ENCODE measurements at places on chromosomes 7 and 10. TPM values are rescaled to one million over a fixed set of nuclear protein-coding genes. Genes with fewer than 3 reads are reported as not detected.

- no peaks in the 10 kb centered on the region for H3K36me3 ChIP-seq
- DNase-seq: no peak
- H3K27me3 ChIP-seq: no peaks in the 10 kb centered on the region
- no peaks in the 10 kb centered on the region for H3K4me1 ChIP-seq
- H3K27ac ChIP-seq: no peak overlapping the region
These were observed 563.3 kb upstream of the LRRTM3 start for GRCh38 chr10:66362522-66362921.

IL6 gene
- total RNA-seq: 1.6 TPM

TEX47 gene
- not detected for total RNA-seq

- H3K4me1 ChIP-seq: peaks cover 39% of the 10 kb centered on the region
- H3K27ac ChIP-seq: peak overlapping the region; percentile 99
- H3K27me3 ChIP-seq: no peaks in the 10 kb centered on the region
- peak; percentile 67 for DNase-seq
- no peaks in the 10 kb centered on the region for H3K36me3 ChIP-seq
These were observed 598 bp upstream of the ZEB1 start for GRCh38 chr10:31318382-31318853.

WEE2 gene
- not detected for total RNA-seq

DNAJC12 gene
- total RNA-seq: 12.2 TPM

DNA sequence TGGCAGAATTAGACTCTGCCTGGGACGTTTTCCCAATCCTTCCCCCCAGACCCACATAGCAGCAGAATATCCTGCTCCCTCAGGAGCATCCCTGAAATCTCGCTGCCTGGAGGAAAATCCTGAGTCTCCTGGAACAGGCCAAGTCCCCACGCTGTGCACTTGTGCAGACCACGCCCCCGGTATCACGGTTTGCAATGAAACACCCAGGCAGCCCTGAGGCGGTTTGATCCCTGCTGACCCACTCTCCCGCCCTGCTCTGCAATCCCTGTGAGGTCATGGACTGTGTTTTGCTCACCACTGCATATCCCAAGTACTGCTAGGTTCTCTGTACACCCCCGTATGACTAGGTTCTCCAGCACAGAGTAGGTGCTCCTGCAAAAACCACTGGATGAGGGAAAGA lies 411.8 kb upstream of the MGMT start:
- no peaks in the 10 kb centered on the region for H3K4me1 ChIP-seq
- H3K27me3 ChIP-seq: peaks cover 4% of the 10 kb centered on the region
- H3K4me3 ChIP-seq: no peak overlapping the region
- H3K27ac ChIP-seq: no peak overlapping the region
- no peak for DNase-seq
- H3K36me3 ChIP-seq: no peaks in the 10 kb centered on the region

CYP2C8 gene
- total RNA-seq: not detected

ASB10 gene
- total RNA-seq: 30.7 TPM

PLXDC2 gene
- total RNA-seq: 13.7 TPM

DNA sequence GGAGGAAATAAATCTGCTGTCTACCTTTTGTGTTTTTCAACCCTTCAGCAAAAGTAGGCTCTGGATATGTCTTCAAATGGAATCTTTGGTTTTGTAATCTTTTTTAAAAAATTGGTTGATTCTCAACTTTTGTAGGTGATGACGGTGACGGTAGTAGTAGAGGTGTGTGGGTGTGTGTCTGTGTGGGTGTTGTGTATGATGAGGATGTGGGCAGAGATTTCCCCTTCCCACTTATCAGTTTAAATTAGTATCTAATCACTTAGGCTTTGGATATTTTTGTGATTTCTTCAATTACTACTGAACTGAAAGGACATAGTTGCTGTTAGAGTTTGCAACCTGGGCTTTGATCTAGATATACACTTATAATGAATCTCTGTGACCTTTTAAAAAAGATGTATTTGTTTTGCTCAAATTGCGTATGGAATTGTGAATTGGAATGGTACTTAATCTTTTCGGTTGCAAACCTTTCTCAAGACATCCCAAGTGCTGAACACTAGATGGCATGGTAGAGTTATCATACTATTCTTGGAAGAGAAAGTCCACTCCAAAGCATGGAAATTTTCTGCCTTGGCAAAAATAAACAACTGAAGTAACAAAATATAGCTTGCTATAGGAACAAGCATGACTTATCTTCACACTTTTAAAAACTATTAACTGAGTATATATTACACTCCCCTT lies 51.9 kb upstream of the A1CF start:
- H3K4me1 ChIP-seq: no peaks in the 10 kb centered on the region
- no peaks in the 10 kb centered on the region for H3K36me3 ChIP-seq
- no peak for DNase-seq
- no peaks in the 10 kb centered on the region for H3K27me3 ChIP-seq
- no peak overlapping the region for H3K4me3 ChIP-seq
- H3K27ac ChIP-seq: no peak overlapping the region

- no peaks in the 10 kb centered on the region for H3K27me3 ChIP-seq
- H3K4me1 ChIP-seq: no peaks in the 10 kb centered on the region
- H3K36me3 ChIP-seq: no peaks in the 10 kb centered on the region
These were observed 53.5 kb downstream of the TRIL start for GRCh38 chr7:28904578-28905048.

DNA sequence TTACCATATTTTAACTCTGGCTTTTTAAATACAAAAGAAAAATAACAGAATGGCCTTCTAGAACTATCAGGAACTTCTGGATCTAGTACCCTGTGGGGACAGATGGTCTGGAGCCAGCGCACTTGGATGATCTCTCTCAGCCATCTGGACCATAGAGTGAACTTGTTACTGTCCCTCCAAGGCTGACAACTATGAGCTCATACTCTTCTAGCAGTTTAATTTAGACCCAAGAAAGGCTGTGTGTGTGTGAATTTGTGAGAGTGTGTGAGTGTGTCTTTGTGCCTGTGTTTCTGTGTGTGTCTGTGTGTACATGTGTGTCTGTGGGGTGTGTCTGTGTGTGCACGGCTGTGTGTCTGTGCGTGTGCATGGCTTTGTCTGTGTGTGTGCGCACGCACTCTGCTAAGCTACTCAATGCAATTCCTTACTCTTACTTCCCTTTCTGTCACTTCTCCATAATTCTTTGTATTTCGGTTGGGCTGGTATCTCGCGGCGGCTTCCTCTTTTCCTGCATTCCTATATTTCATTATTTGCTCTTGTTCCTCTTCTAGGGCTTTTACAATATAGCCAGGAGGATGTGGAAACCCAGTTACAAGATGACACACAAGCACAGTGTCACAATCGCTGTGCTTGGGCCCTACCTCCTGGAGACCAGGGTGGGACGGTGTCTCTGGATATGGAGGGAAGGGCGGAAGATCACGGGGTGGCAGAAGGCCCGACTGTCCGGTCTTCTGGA lies 51.9 kb downstream of the IKZF1 start:
- H3K27me3 ChIP-seq: no peaks in the 10 kb centered on the region
- no peak overlapping the region for H3K4me3 ChIP-seq
- DNase-seq: peak; percentile 17
- no peak overlapping the region for H3K27ac ChIP-seq
- peaks cover 3% of the 10 kb centered on the region for H3K4me1 ChIP-seq

- no peaks in the 10 kb centered on the region for H3K27me3 ChIP-seq
- DNase-seq: no peak
- no peak overlapping the region for H3K27ac ChIP-seq
- H3K4me1 ChIP-seq: no peaks in the 10 kb centered on the region
- H3K36me3 ChIP-seq: no peaks in the 10 kb centered on the region
These were observed 568.9 kb upstream of the ANKRD30A start for GRCh38 chr10:36556468-36556867.

DNA sequence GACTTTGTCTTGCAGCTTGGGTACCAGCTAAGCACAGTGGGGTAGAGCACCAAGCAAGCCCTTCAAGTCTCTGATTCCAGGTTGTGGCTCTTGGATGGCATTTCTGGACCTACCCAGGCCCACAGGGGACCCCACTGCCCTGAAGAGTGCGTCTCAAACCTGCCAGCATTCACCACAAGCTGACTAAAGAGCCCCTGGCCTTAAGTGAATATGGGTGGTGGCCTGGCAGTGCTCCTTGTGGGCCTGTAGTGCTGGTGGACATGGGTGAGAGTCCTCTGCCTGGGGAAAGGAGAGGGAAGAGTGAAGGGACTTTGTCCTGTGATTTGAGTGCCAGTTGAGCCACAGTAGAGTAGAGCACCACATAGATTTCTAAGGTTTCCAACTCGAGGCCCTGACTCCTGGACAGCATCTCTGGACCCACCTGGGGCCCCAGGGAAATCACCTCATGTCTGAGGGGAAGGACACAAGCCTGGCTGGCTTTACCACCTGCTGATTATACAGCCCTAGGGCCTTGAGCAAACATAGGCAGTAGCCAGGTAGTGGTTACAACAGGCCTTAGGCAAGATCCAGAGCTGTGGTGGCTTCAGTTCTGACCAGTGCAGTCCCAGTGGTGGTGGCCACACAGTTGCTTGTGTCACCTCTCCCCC lies 23.7 kb downstream of the GSDME start:
- H3K4me1 ChIP-seq: peaks cover 19% of the 10 kb centered on the region
- DNase-seq: no peak
- H3K27me3 ChIP-seq: no peaks in the 10 kb centered on the region
- H3K36me3 ChIP-seq: no peaks in the 10 kb centered on the region

GLI3 gene
- 2.7 TPM for total RNA-seq

KLF14 gene
- 0.13 TPM for total RNA-seq

DNA sequence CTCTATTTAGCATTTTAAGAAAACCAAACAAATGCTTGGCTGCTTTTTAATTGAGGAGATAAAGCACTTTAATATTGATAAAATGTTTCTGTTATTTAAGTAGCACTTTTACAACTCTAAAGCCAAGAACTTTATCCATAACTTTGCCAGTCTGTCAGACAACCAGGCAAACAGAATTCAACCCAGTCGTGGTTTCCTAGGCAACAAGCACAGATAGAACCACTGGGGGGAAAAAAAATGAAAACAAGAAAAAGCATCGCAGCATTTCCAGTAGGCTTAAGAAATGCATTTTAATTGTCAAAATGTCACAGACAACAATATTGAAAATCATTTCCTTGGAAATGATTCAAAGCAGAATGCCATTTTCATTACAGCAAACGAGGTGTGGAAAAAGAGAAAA lies 323.4 kb downstream of the PARD3 start:
- no peak overlapping the region for H3K27ac ChIP-seq
- no peak overlapping the region for H3K4me3 ChIP-seq
- H3K27me3 ChIP-seq: no peaks in the 10 kb centered on the region
- H3K4me1 ChIP-seq: peaks cover 17% of the 10 kb centered on the region
- DNase-seq: no peak

DNA sequence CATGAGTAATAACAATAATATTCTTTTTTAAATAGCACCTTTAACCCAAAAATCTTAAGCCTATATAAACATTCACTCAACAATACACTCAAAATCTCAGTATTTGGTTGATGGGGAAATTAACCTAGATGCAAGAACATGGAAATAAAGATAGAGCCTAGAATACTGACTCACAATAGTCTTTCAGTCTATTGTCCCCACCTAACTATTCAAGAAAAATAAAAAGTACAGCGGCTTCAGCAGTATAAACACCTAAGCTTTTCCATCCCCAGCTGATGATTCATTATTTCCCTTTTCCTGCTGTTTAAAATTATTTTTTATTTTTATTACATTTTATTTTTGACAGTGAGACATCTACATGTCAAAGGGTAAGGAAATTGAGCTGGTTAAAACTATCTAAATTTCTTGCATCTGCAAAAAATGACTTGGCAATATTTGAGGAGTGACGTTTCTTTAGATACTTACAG lies 201.4 kb downstream of the FZD1 start:
- H3K27ac ChIP-seq: no peak overlapping the region
- H3K4me3 ChIP-seq: no peak overlapping the region
- H3K36me3 ChIP-seq: no peaks in the 10 kb centered on the region
- DNase-seq: no peak
- H3K27me3 ChIP-seq: no peaks in the 10 kb centered on the region

DNA sequence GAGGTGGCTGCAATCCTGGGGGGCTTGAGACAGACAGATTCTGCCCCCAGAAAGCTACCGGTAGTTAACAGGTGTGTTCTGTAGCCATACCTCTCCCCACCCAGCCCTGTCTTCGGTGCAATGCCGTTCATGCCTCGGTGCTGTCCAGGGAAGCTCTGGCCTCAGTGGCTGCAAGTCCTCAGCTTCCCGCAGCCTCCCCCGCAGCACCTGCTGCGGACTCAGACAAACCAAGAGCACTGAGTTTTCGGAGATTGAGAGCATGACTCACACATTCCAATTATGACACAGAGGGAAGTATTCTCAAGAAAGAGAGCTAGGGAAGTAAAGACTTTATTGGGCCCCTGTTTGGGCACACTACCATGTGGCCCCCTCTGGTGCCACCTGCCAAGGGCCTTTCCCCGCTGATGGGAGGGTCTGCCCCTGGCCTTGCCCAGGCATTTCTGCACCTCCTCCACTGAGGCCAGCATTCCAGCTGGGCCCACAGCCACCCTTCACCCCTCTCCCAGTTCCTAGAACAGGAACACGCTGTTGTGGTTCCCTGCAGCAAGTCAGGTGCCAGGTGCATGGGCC lies 30.2 kb upstream of the EZH2 start:
- DNase-seq: no peak
- no peaks in the 10 kb centered on the region for H3K36me3 ChIP-seq
- H3K4me3 ChIP-seq: no peak overlapping the region
- peaks cover 4% of the 10 kb centered on the region for H3K27me3 ChIP-seq

CALML3 gene
- not detected for total RNA-seq

DNA sequence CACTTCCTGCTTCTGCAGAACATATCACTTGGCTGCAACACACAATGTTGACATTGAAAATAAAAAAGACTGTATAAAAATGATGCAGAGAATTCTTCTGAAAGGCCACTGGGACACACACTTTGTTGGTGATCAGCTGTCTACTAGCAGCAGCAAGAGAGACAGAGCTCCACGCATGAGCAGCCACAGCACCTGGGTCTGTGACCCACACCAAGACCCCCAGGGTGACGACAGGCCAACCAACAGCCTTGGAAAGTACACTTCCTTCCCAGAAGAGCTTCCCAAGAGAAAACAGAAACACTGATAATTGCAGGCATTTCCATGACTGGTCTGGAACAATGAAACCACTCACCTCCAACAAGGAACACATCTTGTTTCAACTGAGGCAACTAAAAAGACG lies 239.0 kb downstream of the DIP2C start:
- no peaks in the 10 kb centered on the region for H3K36me3 ChIP-seq
- no peaks in the 10 kb centered on the region for H3K27me3 ChIP-seq
- no peak for DNase-seq
- no peak overlapping the region for H3K27ac ChIP-seq
- peaks cover 10% of the 10 kb centered on the region for H3K4me1 ChIP-seq

DNA sequence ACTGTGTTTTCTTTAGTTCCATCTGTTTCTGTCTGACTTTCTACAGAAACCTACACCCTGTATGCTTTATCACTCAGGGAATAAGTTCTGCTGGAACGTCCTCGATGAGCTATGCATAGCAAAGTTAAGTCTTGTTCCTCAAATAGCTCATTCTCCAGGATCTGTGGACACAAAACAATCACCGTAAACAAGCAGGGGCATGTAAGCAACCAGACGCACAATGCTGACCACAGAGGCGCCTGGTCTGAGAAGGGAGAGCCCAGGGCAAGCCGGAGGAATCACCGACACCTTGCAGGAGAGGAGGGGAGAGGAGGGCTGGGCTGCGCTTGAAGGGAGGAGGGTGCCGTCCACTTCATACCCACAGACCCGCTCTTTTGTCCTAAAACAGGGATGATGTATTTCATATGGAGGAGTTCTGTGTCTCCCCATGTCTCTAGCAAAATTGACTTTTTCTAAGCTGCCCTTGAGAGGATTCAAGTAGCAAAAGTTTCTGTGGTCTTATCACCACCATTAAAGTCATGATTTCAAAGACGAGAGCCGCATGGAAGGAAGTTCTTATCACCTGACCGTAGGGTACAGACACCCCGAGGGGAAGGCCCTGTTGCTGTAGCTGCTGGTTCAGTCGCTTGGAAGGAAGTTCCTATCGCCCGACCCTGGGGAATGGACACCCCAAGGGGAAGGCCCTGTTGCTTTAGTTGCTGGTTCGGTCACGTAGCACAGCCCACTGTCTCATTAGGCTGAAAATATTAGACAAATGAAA lies 14.3 kb downstream of the CALML3 start:
- no peaks in the 10 kb centered on the region for H3K36me3 ChIP-seq
- peaks cover 24% of the 10 kb centered on the region for H3K4me1 ChIP-seq
- DNase-seq: no peak
- H3K4me3 ChIP-seq: no peak overlapping the region

Measured in heart right ventricle (tissue), 16 donors.